ENCODE measurements at places on chromosomes 1 and 21.

DNA sequence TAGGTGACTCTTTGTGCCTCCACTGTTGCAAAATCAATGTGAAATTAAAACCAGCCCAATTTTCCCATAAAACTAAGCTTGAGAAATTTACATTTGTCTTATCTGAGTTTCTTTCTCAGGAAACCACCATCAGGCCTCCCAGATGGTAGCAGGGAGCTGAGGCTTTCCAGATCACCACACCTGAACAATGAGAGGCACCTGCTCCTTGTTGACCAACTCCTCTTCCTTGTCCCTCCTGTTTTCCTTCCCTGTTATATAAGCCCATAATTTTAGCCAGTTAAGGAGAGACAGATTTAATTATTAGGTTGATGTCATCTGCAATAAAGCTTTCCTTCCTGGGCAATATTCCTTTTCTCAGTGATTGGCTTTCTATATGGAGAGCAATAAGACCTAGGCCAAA, 32.0 kb upstream of the C1orf185 start:
- no peak for DNase-seq

DNA sequence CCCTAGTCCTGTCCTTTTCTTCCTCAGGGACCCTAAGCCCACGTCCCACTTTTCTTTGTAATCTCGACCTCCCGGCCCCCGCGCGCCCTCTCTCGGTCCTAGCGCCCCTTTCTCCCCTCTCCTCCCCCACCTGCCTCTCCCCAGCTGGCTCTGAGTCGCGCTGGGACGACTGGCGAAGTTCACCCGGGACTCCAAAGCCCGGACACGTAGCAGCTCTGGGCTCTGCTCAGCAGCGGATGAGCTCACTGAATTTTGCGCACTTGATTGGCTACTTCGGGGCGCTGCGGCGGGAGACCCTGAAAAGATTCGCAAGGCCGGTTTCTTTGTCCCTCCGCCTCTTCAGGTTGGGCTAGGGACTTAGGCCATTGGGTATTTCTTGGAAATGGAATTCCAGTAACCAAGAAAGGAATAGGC, 16.3 kb upstream of the ACKR1 start:
- DNase-seq = no peak

DNA sequence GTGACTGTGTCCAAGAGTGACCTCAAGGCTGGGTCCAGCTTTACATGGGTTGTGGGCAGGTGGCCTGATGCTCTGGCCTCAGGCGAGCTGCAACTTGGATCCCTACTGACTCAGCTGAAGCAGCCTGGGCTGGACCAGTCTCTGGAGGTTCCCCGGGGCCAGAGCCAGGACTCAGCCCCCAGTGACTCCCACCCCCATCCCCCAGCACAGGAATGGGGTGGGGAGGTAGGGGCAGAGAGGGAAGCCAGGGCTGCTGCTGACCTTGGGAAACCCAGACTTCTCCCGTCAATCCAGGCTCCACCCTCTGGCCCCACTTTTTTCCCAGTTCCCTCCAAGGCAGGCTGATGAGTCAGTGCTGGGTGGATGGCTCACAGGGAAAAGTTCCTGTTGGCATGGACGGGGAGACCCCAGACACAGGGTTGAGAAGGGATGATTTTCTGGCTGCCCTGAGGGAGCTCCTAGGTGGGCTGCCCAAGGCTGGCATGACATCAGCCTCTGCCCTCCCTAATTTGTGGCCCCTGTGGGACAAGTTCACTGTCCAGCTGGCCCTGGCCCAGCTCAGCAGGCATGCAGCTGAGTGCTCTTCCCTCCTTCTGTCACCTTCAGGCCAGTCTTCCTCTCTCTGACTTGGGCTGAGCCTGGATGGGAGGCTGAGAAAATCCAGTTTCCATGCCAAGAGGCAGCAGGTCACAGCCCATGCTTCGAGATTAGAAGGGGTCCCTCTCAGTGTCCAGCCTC, 2.2 kb downstream of the ZC3H12A start:
- DNase-seq = no peak

GRCh38 chr1:19212167-19212566, 2.1 kb upstream of the UBR4 start:
- no peak for DNase-seq

- DNase-seq = no peak
Measured at GRCh38 chr1:207603777-207604176, 41.2 kb upstream of the CR1L start.

DNA sequence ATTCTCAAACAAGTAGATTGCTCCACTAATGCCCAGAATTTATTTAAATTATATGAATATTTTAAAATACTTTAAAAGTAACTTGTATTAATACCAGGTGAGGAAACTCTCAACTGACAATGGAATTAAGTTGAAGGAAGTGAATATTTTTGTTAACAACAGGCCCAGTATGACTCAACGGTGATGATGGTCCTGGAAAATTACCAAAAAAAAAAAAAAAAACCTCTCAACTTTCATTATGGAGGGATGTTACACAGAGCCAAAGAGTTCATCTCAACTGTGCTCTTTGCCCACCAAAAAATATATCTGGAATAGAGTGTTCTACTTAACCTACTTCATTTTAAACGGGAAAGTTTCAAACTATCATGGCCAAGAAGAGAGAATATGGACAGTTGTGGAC, 28.3 kb downstream of the CFH start:
- DNase-seq = no peak

GRCh38 chr1:3264456-3264855, 190.0 kb upstream of the ARHGEF16 start:
- DNase-seq = no peak

GRCh38 chr1:213385806-213386324, 334.8 kb downstream of the RPS6KC1 start:
- no peak for DNase-seq
